ENCODE measurements at places on chromosomes 7 and 10.

- DNase-seq = no peak
These were observed 81.6 kb upstream of the ANLN start for GRCh38 chr7:36308031-36308430.

GRCh38 chr10:93075369-93076221 lies 1.9 kb downstream of the CYP26A1 start:
- DNase-seq = no peak

DNA sequence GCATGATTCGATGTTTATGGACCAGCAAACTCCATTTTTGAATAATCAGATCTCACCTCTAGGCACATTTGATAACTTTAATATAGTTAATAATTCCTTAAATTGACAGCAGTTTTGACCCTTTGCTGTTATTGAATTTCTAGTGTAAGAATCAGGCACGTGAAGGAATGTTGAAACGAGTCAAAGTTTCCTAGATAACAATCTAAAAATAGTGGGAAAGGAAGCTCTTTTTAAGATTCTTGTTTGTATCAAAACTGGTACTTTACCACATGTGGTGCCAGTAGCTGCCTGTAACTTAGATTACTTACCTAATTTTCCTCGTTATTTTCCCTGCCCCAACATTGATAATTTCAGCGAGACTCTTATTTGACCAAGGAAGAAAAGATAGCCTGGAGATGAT lies 757.8 kb upstream of the KCND2 start:
- no peak for DNase-seq

DNA sequence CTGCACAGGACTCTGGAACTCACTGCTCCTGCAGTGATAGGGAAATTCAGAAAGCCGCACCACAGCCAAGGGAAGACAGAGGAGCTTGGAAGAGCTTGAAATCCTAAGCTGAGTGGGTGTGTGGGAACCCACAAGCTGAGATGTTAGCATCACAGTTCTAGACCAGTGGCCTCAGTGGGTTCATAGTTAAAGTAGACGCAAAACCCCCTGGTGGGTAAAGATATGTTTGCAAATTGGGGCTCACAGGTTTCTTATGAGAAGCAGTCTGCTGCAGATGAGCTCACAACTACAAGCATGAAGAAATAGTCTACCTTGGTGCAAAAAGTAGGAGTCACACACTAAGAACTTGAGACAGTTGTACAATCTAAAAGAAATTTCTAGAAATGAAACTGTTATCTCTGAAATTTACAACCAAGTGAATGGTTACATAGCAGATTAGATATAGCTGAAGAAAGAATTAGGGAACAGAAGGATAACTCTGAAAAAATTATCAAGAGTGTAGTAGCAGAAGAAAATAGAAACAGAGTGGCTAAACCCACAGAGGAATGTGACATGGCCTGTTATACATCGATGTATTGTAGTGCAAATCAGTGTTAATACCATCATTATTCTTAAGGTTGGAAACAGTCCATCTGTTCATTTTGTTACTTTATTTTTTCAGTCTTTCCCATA lies 77.2 kb downstream of the DYNC2I1 start:
- DNase-seq = no peak
